ENCODE measurements at places on chromosomes 4 and X.

- DNase-seq = no peak
These were observed 12.6 kb downstream of the SRD5A3 start for GRCh38 chr4:55358668-55359067.

GRCh38 chrX:110032534-110033147 is 29.7 kb downstream of the TMEM164 start:
- DNase-seq = no peak

DNA sequence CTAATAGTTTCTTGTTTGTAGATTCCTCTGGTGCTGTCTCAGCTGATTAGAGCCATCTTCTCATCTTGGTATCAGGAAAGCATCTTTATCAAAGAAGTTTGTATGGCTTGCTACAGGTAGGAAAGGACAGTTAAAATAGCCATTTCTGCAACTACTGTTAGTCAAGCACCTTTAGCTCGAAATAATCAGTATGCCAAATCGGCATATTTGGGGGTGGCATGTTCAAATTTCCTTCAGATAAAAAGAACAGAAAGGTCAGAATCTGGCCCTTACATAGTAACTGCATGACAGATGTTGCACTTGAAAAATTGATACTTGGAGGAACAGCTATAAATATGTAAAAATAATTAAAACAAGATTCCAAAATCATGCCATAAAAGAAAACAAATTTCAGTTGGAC is 4.8 kb downstream of the C4orf46 start:
- DNase-seq = no peak

DNA sequence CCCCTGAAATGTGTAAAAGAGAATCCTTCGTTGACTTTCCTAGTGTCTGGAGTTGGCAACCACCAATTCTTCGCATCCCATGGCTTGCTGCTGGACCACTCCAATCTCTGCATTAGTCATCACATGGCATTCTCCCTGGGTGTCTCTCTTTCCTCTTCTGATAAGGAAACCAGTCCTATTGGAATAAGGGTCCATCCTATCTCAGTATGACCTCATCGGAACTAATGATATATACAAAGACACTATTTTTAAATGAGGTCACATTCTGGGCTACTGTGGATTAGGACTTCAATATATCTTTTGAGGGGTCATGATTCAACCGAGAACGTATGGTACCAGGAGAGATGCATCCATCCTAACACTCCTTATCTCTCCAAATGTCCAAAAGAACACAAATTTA is 259.1 kb upstream of the CPEB2 start:
- no peak for DNase-seq

DNA sequence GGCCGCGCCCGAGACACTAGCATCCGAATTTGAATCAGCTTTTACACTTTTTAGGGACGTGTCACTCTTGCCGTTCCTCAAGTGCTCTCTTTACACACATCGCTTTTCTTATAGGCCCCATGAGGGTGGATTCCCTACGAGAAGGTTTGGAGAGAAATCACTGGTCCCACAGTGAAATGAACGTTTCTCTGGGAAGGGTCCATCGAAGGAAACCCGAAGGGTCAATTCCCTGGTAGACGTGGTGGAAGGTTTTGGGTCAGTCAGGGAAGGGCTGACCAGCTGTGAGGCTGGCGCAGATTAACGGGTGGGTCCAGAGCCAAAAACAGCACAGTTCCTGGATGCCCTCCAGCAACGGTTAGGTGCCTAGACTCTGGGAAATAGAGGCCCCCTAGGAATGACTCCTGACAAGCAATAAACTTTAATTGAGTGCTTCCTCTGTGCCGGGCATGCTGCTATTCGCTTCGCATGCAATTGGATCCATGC is 35.9 kb downstream of the ETDC start:
- DNase-seq = no peak

DNA sequence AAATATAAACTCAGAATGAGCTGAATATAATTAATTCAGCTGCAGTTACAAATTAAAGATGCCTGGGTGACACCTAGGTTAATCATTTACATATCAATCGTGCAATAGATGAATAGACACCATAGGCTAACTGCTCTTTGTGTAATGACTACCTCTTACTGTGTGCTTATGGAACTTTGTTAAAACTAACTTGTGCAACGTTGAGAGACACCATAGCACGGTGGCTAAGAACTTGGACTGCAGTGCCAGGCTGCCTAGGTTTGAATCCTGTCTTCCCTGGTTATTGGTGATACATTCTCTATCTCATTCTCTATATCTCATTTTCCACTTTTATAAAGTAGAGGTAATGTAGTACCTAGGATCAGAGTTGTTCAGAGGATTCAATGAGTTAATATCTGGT is 46.9 kb downstream of the SMAD1 start:
- no peak for DNase-seq

- DNase-seq = no peak
These were observed 13.9 kb upstream of the ETDC start for GRCh38 chrX:135295238-135295943.

DNA sequence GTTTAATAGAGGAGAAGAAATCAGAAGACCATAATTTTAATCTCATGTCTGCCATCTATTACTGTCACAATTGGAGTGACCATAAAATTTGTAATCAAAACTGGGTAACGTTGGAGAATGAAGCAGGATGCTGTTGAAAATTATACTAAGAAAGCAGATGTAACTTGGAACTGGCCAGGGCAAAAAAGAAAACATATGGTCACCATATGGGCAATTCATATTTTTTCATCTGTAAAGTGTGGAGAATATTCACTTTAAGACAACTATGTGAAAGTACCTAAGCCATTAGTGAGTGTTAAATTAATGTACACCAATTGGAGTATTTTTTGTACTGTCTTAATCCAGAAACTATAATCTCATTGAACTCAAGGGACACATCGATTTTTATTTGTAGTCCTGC is 1008.0 kb downstream of the GLUD2 start:
- no peak for DNase-seq

- no peak for DNase-seq
These were observed 17.8 kb downstream of the PDK3 start for GRCh38 chrX:24482823-24483415.

DNA sequence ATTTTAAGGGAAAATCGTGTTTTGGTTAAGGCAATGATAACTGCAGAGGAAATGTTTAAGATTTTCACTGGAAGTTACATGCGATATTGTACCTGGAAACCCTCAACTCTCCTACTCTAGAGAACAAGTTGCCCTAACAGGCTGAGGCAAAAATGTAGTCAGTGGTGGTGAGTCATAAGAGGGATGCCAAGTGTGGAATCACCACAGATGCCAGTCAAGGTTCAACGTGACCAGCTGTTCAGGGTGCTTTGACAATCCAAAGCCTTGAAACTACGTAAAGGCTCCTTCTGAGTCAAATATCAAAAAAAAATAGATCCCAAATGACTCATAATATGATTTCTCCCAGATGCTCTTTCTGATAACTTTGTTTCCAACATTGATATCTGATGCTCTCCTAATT is 77.9 kb upstream of the AFF2 start:
- no peak for DNase-seq

DNA sequence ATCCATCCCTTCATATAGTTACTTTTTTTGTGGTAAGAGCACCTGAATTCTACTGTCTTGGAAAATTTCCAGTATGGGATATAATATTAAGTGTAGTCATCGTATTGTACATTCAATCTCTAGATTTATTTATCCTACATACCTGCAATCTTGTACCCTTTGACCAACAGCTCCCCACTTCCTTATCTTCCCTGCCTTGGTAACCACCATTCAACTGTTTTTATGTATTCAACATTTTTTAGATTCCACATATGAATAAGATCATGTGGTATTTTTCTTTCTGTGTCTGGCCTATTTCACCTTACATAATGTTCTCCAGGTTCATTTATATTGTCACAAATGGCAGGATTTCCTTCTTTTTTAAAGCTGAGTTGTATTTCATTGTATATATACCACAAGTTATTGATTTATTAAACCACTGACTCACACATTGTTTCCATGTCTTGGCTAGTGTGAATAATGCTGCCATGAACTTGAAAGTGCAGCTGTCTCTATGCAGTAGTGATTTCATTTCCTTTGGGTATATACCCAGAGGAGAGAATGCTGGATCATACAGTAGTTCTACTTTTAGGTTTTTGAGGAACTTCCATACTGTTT is 572.5 kb downstream of the MAGEB5 start:
- DNase-seq = no peak

- DNase-seq = no peak
These were observed 112.9 kb downstream of the PTPN13 start for GRCh38 chr4:86706923-86707597.

Measured in breast epithelium (tissue), 4 donors.